ENCODE measurements at places on chromosomes 3 and 15.

DNA sequence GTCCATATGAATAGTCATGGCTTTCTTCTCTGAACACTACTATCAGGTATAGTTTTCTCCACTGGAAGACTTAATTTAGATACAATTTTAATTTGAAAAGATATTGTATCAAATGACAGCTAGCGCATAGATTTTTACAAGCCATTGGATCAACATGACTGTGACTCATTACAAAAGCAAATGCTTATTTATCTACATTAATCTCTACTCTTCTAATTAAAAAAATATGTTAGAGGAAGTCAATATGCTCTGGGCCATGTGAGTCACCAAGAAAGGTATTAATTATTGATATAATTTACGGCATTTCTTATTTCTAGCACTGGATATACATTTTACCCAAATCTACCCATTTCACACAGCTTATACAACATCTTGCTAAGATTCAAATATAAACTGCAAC, 800.3 kb upstream of the GBE1 start:
- DNase-seq = no peak

DNA sequence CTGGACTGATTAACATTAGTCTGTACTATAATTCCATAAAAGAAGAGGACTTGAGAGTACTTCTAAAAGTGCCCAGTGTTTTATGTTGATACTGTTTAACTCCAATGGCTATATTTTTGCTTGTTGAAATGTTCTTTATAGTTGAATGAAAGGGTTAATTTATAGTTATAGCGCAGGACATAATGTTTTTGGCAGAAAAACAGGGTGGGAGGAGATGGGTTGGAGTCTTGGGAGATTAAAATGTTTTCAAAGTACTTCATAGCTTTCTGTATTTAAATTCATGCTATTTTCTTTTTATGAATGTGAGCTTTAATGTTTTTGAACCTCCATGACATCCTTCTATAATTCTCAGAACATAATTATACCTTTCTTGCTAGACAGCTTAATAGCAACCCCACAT, 108.2 kb downstream of the CNTN3 start:
- DNase-seq = no peak

GRCh38 chr15:50996641-50997040, 88.2 kb downstream of the AP4E1 start:
- peak; percentile 53 for DNase-seq

DNA sequence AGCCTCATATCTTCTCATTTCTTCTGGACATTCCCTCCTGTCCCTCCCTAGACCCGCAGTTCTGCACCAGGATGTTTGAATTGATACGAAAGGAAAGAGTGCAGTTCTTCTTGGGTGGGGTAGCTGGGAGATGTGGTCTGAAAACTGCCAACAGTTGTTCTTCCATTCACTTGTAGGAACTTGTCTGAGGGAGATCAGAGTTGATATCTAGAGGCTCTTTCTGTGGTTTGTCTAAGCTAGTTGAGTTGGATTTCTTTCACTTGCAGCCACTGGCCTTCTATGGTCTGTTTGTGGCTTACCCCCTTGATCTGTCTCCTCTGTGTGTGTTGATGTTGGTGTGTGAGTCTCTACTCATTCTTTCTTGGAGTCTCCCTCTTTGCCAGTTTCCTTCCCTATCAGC, 42.5 kb upstream of the PIK3CB start:
- no peak for DNase-seq

DNA sequence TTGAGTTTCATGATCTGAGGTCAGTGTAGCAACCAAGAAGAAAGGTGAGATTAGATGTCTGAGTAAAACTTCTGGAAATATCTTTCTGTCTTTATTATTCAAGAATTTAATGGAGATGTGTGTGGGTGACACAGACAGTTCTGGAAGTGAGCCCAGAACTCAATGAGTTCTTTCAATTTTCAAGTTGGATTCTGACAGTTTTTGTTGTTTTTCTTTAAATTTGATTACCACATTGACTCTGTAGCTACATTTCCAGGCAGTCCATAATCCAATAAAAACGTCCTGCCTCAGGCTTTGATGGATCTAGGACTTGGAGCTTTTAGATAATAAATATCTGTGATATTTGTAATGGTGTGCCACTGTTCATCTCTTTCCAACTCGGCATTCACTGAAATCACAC, 3.9 kb upstream of the PARP14 start:
- DNase-seq = no peak

DNA sequence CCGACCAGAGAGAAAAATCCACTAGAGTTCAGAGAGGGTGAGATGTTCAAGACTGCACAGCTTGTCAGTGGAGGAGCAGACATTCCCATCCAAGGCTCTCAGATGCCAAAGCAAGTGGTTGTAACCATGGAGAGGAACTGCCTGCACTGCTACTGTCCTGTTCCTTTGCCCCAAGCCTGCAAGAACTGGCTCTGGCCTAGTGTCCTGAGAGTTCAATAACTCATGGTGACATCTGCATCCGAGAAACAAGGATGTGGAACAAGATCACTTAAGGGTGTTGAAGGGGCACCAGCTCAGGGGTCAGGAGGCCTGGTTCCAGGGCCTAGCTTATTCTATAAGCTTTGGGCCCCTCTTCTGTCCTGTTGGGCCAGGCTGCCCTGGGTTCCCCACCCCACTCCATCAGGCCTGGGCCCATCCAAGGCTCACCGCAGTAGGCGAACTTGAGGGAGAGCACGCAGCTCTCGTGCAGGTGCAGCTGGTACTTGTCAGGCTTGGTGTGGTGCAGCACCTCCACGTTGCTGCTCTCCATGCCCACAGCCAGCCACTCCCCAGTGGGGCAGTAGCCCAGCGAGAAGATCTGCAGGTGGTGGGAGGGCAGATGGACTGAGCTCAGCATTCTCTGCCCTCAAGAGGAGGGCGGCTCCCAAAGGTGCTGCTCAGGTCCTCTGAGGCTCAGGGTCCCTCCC, 45.6 kb downstream of the TLE3 start:
- no peak for DNase-seq

DNA sequence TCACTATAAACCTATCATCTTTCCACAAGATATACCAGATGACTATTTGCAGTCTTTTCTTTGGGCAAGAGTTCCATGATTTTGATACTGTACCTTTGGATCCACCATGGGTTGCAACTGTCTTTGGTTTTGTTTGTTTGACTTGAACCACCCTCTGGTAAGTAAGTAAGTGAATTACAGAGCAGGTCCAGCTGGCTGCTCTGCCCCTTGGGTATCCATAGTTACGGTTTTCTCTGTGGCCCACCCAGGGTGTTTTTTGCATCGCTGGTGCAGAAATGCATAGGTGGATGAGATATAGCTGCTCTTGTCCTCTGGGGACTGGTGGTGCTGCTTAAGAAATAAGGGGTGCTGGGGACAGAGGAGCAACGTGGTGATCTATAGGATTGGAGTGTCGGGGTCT, 33.8 kb downstream of the CHDH start:
- no peak for DNase-seq

DNA sequence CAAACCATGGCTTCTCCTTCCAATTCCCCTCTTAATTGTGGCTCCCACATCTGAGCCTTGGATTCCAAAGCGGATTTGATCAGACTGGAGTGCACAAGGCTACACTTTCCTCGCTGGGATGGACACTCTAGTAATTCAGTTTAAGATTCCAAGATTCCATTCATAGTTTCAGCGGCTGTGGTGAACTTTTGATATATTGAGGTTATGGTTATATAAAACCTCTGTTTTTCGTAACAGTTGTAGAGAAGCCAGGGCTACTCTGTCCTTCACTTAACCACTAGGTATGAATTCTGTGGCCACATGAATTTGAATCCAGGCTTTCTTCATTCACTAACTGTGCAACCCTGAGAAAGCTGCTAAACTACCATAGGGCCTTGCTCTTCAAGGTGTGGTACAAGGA, 67.9 kb upstream of the KY start:
- no peak for DNase-seq

- no peak for DNase-seq
Observed at GRCh38 chr3:147391781-147392624, 14.3 kb downstream of the ZIC4 start.

- no peak for DNase-seq
Observed at GRCh38 chr3:195020185-195020584, 250.8 kb downstream of the XXYLT1 start.

- no peak for DNase-seq
Observed at GRCh38 chr3:188801393-188801792, 370.4 kb upstream of the TPRG1 start.

DNA sequence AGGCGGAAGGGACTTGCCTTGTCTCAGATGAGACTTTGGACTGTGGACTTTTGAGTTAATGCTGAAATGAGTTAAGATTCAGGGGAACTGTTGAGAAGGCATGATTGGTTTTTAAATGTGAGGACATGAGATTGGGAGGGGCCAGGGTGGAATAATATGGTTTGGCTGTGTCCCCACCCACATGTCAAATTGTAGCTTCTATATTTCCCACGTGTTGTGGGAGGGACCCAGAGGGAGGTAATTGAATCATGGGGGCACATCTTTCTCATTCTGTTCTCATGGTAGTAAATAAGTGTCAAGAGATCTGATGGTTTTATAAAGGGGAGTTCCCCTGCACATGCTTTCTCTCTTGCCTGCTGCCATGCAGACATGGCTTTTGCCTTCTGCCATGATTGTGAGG, 89.2 kb downstream of the CGGBP1 start:
- DNase-seq = no peak

GRCh38 chr3:160401291-160402095, 2.0 kb downstream of the SMC4 start:
- DNase-seq = no peak
